ENCODE measurements at places on chromosomes 4 and X. TPM values are rescaled to one million over a fixed set of nuclear protein-coding genes. Genes with fewer than 3 reads are reported as not detected.

Gene TEX13D
- total RNA-seq, result not detected

Gene GPR50
- total RNA-seq, result not detected

GRCh38 chrX:130523460-130524394, 121.9 kb downstream of the RBMX2 start:
- DNase-seq, result peak; percentile 27

Gene RAPGEF2
- total RNA-seq, result 68.2 TPM

Gene NPY2R
- 0.51 TPM for total RNA-seq

GRCh38 chr4:30770049-30770549, 49.9 kb downstream of the PCDH7 start:
- DNase-seq, result no peak

- DNase-seq, result peak; percentile 84
Observed at GRCh38 chr4:683982-684622, 4.8 kb downstream of the SLC49A3 start.

DNA sequence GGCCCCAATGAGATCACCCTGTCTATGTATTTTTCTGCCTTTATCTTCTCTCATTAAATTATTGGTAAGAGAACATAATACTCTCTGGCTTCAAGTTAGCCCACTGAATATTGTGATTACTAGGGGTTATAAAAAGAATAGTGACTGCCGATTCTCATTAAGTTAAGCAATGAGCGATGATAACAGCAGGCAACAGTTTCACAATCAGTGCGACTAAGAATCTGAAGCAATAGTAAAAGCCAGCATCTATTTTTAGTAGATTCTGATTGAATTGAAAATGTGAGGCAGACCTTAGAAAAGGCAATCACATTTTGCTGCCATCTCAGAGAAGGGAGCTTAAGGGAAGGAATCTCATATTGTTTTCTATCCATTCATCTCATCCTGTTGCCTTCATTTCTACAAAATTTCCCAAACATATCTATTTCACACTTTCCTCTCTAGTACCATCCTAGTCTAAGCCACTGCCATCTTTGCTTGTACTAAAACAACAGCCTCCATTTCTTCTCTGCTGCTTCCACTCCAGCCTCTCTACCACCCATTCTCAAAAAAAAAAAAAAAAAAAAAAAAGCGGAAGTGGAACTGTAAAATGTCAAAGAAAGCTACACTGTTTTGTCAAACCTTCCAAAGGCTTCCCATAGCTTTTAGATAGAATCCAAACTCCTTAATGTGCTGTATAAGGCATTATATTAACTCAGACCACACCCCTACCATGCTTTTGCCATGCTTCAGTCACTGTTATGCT, 17.4 kb downstream of the GABRA4 start:
- no peak for DNase-seq

DNA sequence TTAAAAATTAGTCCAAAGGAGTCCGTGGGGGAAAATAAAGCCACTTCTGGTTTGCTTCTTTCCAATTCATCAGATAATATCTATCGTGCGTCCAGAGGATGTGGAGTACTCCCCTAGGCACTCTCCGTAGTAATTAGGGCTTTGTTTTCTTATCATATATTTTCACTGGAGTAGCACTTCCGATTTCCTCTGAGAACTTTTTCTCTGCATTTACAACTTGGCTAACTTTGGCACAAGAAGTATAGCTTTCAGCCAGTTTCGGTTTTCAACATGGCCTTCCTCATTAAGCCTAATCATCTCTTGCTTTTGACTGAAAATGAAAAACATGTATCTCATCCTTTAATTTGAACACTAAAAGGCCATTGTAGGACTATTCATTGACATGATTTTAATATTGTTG, 80.5 kb downstream of the CASP3 start:
- DNase-seq, result no peak

- no peak for DNase-seq
Observed at GRCh38 chrX:12170755-12171154, 32.5 kb downstream of the FRMPD4 start.

DNA sequence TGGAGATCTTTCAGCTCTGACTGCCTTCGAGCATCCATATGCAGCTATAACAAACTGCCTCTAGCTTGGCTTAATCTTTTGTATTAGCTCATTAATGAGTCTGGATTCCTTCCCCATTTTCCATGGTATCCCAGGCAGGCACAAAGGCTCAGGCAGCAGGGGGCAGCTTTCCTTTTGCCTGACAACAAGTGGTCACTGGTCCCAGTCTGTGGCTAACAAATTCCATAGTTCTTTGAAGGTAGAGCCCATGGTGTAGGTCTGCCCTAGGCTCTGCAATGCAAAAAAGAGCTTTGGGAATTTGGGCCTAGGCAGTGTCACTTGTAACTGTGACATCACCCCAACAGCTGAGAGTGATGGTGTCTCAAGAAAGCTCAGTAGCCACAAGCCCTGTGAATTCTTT, 234.4 kb upstream of the GPC4 start:
- no peak for DNase-seq

- no peak for DNase-seq
Observed at GRCh38 chrX:68511255-68511654, 12.4 kb downstream of the YIPF6 start.

- DNase-seq, result no peak
Observed at GRCh38 chr4:142405695-142406498, 440.2 kb downstream of the INPP4B start.

- no peak for DNase-seq
Observed at GRCh38 chrX:19744231-19744630, 143.2 kb downstream of the SH3KBP1 start.

Gene SPIN2A
- 1.2 TPM for total RNA-seq

Gene VGLL1
- total RNA-seq, result not detected

GRCh38 chr4:53132132-53132891, 233.5 kb downstream of the SCFD2 start:
- no peak for DNase-seq
